ENCODE measurements at places on chromosomes 1 and 21. TPM values are rescaled to one million over a fixed set of nuclear protein-coding genes. Genes with fewer than 3 reads are reported as not detected.

- DNase-seq = no peak
Measured at GRCh38 chr1:22461100-22461499, 9.4 kb downstream of the ZBTB40 start.

DNA sequence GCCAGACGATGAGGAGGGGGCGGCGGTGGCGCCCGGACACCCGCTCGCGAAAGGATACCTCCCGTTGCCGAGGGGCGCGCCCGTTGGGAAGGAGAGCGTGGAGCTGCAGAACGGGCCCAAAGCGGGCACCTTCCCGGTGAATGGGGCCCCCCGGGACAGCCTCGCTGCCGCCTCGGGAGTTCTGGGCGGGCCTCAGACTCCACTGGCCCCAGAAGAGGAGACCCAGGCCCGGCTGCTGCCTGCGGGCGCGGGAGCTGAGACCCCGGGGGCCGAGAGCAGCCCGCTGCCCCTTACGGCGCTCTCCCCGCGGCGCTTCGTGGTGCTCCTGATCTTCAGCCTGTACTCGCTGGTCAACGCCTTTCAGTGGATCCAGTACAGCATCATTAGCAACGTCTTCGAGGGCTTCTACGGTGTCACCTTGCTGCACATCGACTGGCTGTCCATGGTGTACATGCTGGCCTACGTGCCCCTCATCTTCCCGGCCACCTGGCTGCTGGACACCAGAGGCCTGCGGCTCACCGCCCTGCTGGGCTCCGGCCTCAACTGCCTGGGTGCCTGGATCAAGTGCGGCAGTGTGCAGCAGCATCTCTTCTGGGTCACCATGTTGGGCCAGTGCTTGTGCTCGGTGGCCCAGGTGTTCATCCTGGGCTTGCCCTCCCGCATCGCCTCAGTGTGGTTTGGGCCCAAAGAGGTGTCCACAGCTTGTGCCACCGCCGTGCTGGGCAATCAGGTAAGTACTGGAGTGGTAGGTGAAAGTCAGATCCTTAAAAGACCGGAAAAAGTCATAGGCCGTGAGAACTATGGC, 588 bp downstream of the FLVCR1 start:
- no peak for DNase-seq

- DNase-seq = no peak
Measured at GRCh38 chr1:215497528-215497927, 69.6 kb upstream of the KCTD3 start.

DNA sequence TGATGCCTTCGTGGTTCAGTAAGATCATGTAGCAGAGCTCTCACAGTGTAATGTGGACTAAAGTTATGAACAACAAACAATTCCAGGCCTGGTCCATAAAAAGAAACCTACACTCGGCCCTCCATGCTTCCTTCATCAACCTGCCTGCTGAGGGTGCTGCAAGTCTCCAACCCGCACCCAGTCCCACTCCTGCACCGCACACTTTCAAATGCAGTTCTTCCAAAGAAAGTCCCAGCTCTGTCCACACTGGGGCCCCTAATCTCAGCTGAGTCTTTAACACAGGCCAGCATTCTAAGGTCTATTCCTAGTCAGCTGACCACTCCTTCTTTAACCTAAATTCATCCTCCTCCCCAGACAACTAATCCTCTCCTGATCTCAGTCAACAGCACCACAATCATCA, 71.5 kb upstream of the NR5A2 start:
- DNase-seq = no peak

DNA sequence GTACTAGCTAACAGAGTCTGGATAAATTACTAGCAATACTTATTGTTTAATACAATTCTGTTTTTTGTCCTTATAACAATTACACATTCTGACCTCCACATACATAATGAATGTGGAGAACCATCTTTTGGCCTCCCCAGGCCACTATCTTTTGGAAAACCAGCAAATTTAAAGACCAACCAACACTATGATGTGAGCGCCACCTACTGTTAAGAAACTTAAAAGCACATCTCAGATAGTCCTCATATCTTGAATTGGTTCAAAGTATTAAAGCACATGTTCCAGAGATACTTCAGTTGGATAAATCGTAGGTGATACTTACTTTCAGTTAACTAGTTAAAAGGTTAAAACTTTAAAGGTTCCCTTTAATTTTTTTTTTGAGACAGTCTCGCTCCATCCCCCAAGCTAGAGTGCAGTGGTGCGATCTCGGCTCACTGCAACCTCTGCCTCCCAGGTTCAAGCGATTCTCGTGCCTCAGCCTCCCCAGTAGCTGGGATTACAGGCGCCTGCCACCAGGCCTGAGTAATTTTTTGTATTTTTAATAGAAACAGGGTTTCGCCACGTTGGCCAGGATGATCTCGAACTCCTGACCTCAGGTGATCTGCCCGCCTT, 29.3 kb upstream of the USP1 start:
- peak; percentile 52 for DNase-seq

AKT3 gene
- 47.8 TPM for total RNA-seq

DMBX1 gene
- not detected for total RNA-seq

SPATA1 gene
- total RNA-seq = 0.13 TPM

HPCAL4 gene
- total RNA-seq = not detected

BNIPL gene
- total RNA-seq = 0.13 TPM

All from dermis microvascular lymphatic vessel endothelial cell (primary cell).